ENCODE measurements at places on chromosomes 16 and 17. TPM values are rescaled to one million over a fixed set of nuclear protein-coding genes. Genes with fewer than 3 reads are reported as not detected.

DNA sequence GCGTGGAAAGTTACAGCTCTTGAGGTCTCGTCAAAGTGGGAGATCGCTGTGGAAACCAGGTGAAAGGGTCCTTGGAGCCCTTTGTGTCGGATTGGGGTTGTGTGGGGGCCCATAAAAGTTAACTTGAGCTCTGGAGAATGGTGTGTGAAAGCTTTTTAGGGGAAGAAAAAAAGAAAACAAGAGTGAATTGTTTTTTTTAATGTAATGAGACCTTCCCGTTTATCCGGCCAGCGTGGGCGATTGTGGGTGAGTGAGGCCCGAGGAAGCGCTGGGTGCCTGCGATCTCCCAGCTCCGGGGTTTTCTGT is 150.6 kb downstream of the MSI2 start:
- DNase-seq, result no peak

- no peak for DNase-seq
These were observed 116.6 kb downstream of the ZNF18 start for GRCh38 chr17:11880714-11881113.

- no peak for DNase-seq
These were observed 30.4 kb upstream of the DHX8 start for GRCh38 chr17:43453331-43453812.

GRCh38 chr16:85138073-85138824 is 26.0 kb upstream of the CIBAR2 start:
- no peak for DNase-seq

- no peak for DNase-seq
These were observed 2.7 kb upstream of the HES7 start for GRCh38 chr17:8126491-8127066.

GRCh38 chr16:58299757-58300349 is 5.0 kb upstream of the PRSS54 start:
- DNase-seq, result peak; percentile 36

- DNase-seq, result peak; percentile 74
These were observed 1.9 kb downstream of the CCR10 start for GRCh38 chr17:42679492-42680330.

The TOB1 gene
- total RNA-seq, result 110 TPM

The AANAT gene
- not detected for total RNA-seq

All from natural killer cell (primary cell).